ENCODE measurements at places on chromosomes 6 and 20.

- DNase-seq: no peak
Observed at GRCh38 chr20:51641866-51642265, 99.3 kb upstream of the NFATC2 start.

DNA sequence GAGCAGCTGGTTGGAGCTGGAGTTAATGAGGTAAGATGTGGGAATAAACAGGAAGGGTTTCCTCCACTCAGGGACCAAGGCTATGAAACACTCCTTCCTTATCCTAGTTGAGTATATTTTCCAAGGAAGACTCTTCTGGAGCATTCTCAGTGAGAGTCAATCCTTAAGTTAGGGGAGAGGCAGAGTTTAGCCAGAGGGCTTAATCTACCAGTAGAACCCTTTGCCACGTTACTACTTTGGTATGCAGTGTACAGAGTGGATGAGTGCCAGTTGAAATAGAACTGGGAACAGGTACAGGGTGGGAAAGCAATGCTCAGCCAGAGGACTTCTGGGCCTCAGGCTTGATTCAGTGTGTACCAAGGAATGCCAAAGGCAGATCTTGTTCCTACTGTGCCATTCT, 114.3 kb downstream of the UBE3D start:
- peak; percentile 50 for DNase-seq

DNA sequence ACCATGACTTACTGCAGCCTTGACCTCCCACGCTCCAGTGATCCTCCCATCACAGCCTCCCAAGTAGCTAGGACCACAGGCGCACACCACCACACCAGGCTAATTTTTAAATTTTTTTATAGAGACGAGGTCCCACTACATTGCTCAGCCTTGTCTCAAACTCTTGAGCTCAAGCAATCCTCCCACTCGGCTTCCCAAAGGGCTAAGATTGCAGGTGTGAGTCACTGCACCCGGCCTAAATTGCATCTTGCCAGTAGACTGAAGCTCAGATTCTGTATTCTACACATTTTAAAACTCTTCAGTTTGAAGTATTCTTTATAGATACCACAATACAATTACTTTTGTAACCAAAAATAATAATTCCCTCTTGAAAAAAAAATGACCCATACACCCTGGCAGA, 11.4 kb downstream of the NUDT3 start:
- DNase-seq: no peak

GRCh38 chr6:117840541-117840983, 66.5 kb upstream of the SLC35F1 start:
- DNase-seq: peak; percentile 23

GRCh38 chr6:11121851-11122250, 10.3 kb upstream of the ERVFRD-1 start:
- no peak for DNase-seq

DNA sequence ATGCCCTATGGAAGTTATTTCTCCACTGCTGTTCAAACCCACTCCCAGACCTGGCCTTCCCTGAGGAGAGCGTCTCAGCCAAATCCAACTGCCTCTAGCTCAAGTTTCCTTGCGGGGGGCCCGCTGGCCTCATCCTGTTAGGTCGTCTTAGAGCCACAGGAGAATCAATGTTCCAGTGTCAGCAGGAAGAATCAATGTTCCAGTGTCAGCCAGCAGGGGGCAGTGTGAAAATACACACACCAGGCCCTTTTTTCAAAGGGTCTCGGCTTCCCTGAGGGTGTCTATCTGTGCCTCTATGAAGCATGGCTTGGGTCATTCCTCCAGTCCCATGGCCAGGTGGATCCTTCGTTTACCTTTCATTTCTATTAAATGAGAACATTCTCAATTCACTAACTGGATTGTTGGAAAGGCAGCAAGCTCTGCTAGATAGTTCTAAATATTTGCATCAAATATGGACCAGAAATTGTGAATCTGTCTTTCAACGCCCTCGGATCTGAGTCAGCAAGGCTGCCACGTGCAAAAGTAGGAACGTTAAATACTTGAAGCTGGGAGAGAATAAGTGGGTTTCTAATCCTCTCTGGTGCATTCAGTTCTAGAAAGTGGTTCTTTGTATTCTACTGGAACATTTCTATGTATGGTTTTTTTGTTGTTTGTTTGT, 19.2 kb downstream of the PRND start:
- DNase-seq: peak; percentile 44

- DNase-seq: no peak
Observed at GRCh38 chr20:13131688-13132087, 89.4 kb upstream of the ISM1 start.

DNA sequence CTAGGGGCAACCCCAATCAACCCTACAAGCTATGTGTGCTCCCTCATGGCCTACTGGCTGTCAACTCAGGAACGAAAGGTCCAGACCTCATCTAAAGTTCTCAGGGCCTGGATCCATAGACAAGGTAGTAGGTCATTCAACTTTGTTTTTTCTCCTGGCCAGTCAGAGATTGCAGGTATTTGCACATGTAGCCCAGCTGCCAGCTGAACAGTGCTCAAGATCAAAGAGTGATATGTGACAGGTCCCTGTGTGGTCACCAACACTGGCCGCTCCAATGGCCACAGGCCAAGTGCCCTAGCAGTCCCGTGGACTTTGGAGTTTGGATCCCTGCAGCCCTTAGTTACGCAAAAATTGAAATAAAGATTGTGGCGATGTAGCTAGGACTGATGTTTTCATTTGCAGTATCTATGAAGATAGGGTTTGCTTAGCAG, 60.6 kb upstream of the ATXN1 start:
- DNase-seq: no peak

GRCh38 chr6:26278536-26278935, 86.5 kb upstream of the BTN3A2 start:
- no peak for DNase-seq

- DNase-seq: peak; percentile 57
Observed at GRCh38 chr6:33700391-33701050, 11.0 kb downstream of the UQCC2 start.

- DNase-seq: no peak
Observed at GRCh38 chr6:143079325-143079640, 18.6 kb downstream of the AIG1 start.

- DNase-seq: no peak
Observed at GRCh38 chr20:22368235-22368634, 216.1 kb downstream of the FOXA2 start.
